ENCODE measurements at places on chromosomes 1 and 21.

DNA sequence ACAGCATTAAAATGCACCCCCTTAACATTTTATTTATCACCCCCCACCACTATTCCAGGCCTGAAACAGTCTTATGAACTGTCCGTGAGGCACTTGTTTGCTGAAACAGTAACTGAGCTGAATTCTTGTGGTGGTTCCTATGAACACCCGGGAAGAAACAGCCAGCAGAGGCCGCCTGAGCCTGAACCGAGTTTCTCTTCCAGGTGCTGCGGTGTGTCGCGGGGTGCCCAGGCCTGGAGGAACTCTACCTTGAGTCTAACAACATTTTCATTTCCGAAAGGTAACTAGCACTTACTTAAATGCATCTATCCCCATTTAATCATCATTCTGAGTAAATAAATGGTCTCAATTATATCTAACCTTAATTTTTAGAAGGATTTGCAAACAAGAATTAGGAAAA, 66.8 kb downstream of the TBCE start:
- DNase-seq: no peak

- no peak for DNase-seq
Observed at GRCh38 chr1:15680561-15681348, 3.4 kb upstream of the PLEKHM2 start.

GRCh38 chr1:234731569-234732085, 121.6 kb upstream of the IRF2BP2 start:
- no peak for DNase-seq

DNA sequence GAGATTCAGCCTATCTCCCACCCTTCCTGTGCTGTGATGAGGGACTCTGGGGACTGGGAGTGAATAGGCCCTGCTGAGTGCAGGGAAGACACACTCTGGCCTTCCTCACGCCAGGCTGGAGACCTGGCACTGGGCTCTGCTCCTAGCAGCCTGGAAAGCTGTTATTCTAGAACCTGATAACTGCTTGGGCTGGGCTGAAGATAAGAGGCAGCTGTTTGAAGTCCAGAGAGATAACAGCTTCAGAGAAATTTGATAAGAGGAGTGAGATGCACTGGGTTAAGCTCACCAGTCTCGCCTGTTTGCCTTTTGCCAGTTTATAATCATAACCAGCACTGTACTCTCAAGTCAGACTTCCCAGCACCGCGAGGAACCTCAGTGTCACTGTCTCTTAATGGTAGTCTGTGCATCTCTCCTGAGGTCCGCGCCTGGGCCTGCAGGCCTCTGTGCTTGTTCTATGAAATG, 46.6 kb upstream of the GPR37L1 start:
- no peak for DNase-seq

DNA sequence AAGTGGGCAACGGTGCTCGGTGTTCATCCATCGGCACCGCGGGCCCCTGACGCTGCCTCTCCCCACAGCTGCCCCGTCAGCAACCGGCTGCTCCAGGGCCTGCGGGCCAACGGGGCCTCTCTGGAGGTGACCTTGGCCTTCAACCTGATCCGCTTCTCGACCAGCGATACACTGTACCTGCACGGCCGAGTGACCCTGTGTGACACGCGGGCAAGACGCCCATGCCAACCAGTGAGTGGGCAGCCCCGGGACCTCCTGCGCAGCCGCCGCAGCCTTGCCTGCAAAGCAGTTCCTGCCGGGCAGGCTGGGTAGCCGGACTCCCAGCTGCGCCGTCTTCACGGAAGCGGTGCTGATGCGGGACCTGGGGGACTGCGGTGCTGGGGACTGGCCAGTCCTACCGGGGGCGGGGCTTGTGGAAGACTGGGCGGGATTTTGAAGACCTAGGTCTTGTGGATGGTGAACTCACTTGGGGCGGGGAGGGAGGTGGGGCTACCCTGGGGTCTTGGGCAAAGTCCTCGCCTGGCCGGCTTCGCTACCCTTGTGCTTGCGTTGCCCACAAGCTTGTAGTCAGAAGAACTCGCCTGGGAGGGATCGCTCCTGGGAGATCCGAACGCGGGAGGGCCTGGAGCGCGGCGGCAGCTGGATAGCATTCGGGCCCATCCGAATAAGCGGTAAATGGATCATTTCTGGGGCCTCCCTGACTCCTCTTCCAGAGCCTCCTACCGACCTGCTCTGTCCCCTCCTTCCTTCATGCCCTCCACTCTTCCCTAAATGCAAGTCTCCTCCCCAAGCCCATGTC, 8.8 kb upstream of the CEP85 start:
- DNase-seq: peak; percentile 26
